Thyroid gland (tissue), 4 donors: ENCODE measurements at places on chromosomes 4 and X. TPM values are rescaled to one million over a fixed set of nuclear protein-coding genes. Genes with fewer than 3 reads are reported as not detected.

DNA sequence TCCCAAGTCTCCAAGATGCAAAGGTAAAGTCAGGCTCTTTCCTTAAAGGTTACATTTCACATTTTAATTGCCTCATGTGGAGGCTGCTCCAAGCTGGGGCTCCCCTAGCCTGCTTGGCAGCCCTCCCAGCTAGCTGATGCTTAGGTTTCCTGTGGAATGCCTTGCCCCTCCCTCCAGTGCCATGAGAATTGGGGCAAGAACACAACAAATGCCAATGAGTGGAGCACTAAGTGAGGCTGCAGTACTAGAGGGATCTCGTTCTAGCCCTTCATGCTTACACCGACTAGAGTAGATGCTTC, 597.7 kb downstream of the MID1IP1 start:
- DNase-seq = peak; percentile 65
- no peak overlapping the region for H3K4me3 ChIP-seq
- H3K27me3 ChIP-seq = no peaks in the 10 kb centered on the region
- no peak overlapping the region for H3K27ac ChIP-seq
- no peaks in the 10 kb centered on the region for H3K4me1 ChIP-seq

The GPR143 gene
- total RNA-seq = 2.6 TPM

DNA sequence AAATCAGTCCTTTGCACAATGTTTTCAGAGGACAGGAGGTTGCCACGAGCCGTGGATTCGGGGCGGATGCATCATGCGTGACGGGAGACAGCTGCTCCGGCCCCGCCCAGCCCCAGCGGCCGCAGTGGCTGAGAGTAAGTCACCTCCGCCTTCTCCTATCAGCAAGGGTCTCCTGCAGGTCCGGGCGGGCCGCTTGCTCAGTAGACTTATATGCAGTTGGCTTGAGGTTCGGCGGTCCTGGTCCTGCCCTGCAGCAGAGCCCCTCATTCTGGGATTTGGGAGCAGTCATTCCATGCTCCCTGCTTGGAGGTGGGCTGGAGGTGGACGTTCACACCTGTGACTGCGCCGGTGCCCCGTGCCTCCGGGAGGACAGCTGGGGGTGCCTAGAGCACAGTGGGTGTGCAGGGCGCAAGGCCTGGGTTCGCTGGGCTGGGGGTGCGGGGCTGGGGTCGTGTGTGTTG, 86.3 kb upstream of the ADRA2C start:
- no peak overlapping the region for H3K4me3 ChIP-seq
- no peaks in the 10 kb centered on the region for H3K27me3 ChIP-seq
- H3K36me3 ChIP-seq = no peaks in the 10 kb centered on the region
- H3K27ac ChIP-seq = no peak overlapping the region
- H3K4me1 ChIP-seq = peaks cover 9% of the 10 kb centered on the region

The PF4V1 gene
- not detected for total RNA-seq

- H3K27ac ChIP-seq = no peak overlapping the region
- DNase-seq = peak; percentile 37
- no peak overlapping the region for H3K4me3 ChIP-seq
- H3K4me1 ChIP-seq = no peaks in the 10 kb centered on the region
- H3K27me3 ChIP-seq = no peaks in the 10 kb centered on the region
- no peaks in the 10 kb centered on the region for H3K36me3 ChIP-seq
These were observed 102.4 kb downstream of the CLNK start for GRCh38 chr4:10582059-10582686.

DNA sequence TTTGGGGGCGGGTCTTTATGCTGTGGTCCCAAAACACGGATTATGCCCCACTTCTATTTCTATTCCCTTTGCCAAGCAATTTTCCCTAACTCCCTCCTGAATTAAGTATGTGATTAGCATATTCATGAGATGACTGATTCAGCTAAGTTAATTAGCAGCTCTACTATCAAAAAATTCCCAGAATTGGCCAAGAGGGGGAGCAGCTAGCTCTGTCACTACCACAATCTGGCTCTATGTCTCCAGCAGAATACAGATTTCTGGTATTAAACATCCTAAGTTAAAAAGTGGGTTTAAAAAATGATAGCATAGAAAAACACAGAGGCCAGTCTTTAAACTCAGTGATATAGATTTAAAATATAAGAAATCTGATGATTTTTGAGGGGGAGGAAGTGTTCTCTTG, 80.3 kb downstream of the GPC4 start:
- DNase-seq = peak; percentile 3
- no peak overlapping the region for H3K27ac ChIP-seq
- H3K27me3 ChIP-seq = no peaks in the 10 kb centered on the region
- no peaks in the 10 kb centered on the region for H3K4me1 ChIP-seq
- no peaks in the 10 kb centered on the region for H3K36me3 ChIP-seq

DNA sequence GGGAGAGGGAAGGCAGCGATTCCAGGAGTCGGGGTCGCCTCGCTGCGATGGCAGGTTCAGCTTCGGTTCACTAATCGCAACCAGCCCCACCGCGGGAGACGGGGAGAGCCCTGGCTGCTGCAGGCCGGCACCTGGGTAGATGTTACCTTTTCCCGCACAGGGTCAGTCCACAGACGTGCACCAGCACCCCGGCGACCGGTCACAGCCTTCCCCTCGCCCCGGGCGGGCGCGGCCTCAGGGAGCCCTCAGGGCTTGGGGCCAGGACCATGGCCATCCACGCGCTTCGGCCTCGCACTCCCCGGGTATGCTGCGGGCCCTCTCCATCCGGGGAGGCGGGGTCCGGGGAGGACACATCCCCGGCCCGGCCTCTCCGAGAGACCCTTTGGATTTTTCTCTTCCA, 26.1 kb upstream of the EXOC1L start:
- no peaks in the 10 kb centered on the region for H3K27me3 ChIP-seq
- H3K36me3 ChIP-seq = no peaks in the 10 kb centered on the region

DNA sequence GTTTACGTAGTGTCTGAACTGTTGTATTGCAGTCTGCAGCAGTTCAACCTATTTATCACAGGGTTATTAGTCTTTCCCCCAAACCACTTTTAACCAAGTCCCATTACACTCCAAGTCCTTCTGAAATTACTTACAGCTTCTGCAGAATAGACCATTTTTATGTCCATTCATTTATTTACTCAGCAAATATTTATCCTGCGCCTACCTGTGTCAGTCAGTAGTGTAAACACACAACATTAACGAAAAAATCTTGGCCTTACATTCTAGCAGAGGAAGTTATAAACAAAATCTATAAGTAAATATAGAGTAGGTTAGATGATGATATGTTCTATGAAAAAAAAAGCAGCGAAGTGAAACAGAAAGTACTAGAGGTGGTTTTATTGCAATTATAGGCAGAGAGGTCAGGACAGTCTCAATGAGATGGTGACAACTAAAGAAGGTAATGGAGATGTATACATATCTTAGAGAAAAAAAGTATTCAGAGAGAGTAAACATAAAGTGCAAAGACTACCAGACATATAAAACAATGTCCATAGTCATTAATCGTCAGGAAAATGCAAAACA, 534.7 kb downstream of the KCNIP4 start:
- no peak overlapping the region for H3K27ac ChIP-seq
- no peak for DNase-seq
- H3K4me3 ChIP-seq = no peak overlapping the region
- no peaks in the 10 kb centered on the region for H3K36me3 ChIP-seq

DNA sequence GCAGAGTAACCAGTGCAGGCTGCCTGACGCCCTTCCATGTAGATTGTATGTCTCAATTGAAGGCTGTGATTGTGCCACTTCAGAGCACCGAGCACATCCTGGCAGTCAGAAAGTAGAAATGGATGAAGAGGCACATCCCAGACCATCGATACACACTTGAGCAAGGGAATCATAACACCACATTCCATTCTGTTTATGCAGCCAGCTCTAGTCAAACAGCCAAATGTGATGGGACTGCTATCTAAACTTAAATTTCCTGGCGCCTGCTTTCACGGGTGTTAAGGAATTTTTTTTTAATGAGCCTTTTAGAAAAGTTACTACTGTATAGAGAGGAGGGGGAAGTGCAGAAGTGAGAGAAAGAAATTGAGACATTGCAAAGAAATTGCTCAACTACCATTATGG, 84.4 kb downstream of the PPARGC1A start:
- peak overlapping the region; percentile 2 for H3K27ac ChIP-seq
- H3K4me3 ChIP-seq = no peak overlapping the region
- H3K36me3 ChIP-seq = peaks cover 12% of the 10 kb centered on the region
- no peaks in the 10 kb centered on the region for H3K27me3 ChIP-seq
- DNase-seq = peak; percentile 30

The LEF1 gene
- 14.9 TPM for total RNA-seq

GRCh38 chr4:1266881-1267763, 18.2 kb upstream of the CTBP1 start:
- no peak overlapping the region for H3K4me3 ChIP-seq
- H3K4me1 ChIP-seq = no peaks in the 10 kb centered on the region
- no peak overlapping the region for H3K27ac ChIP-seq
- DNase-seq = no peak
- H3K36me3 ChIP-seq = no peaks in the 10 kb centered on the region

The JCHAIN gene
- total RNA-seq = not detected

DNA sequence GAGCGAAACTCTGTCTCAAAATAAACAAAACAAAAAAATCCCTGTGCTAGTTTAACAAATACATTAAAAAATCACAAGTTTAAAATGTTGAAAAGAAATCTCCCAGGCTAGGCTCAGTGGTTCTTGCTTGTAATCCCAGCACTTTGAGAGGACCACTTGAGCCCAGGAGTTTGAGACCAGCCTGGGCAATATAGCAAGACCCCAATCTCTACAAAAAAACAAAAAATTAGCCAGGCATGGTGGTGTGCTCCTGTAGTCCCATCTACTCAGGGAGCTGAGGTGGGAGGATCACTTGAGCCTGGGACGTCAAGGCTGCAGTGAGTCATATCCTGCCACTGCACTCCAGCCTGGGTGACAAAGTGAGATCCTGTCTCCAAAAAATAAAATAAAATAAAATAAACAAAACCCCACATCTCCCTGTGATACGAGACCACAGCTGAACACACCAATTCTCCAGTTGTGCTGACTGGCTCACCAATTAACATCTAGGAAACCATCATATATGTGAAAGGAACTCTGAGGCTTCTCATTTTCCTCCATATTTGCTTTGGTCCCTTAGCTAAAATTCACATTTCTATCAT, 7.3 kb downstream of the RPS4X start:
- H3K36me3 ChIP-seq = peaks cover 62% of the 10 kb centered on the region
- H3K27ac ChIP-seq = no peak overlapping the region
- no peak for DNase-seq
- no peaks in the 10 kb centered on the region for H3K4me1 ChIP-seq

DNA sequence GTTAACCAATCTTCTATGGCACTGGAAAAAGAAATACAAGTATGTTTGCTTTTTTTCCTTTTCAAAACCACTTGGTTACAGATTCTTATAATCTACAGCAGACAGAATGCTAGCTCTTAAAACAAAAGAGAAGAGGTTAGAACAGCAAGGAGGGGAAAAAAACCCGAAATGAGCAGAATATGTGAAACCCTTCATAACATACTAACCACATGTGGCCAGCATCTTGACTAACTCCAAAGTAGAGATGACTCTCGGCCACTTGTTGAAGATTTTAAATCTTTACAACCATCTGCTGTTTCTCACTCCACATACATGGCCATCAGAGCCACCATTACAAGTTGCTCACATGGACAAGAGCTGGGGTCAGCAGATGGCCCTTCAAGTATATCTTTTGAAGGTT, 100.3 kb downstream of the PAPSS1 start:
- H3K4me1 ChIP-seq = peaks cover 12% of the 10 kb centered on the region
- no peaks in the 10 kb centered on the region for H3K36me3 ChIP-seq
- H3K27me3 ChIP-seq = no peaks in the 10 kb centered on the region
- no peak overlapping the region for H3K27ac ChIP-seq

DNA sequence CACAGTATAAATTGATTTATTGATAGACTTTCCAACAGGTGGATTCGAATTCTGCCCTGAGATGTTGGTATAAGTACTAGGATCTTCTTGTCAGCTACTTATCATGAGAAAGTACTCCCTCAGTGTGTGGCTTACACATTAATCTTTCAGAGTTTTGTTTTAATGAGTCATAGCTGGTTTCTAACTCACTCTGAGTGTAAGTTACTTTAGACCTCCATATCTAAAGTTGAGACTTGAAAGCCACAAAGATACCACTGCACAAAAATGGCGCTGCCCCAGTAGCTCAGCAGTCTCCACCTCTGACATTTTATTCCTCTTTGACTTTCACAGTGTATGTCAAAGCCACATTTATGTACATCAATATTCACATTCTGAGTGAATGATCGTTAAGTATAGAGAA, 318.5 kb downstream of the ARAP2 start:
- H3K4me3 ChIP-seq = no peak overlapping the region
- H3K36me3 ChIP-seq = no peaks in the 10 kb centered on the region
- H3K4me1 ChIP-seq = no peaks in the 10 kb centered on the region
- no peaks in the 10 kb centered on the region for H3K27me3 ChIP-seq
